ENCODE measurements at places on chromosomes 12 and 14.

DNA sequence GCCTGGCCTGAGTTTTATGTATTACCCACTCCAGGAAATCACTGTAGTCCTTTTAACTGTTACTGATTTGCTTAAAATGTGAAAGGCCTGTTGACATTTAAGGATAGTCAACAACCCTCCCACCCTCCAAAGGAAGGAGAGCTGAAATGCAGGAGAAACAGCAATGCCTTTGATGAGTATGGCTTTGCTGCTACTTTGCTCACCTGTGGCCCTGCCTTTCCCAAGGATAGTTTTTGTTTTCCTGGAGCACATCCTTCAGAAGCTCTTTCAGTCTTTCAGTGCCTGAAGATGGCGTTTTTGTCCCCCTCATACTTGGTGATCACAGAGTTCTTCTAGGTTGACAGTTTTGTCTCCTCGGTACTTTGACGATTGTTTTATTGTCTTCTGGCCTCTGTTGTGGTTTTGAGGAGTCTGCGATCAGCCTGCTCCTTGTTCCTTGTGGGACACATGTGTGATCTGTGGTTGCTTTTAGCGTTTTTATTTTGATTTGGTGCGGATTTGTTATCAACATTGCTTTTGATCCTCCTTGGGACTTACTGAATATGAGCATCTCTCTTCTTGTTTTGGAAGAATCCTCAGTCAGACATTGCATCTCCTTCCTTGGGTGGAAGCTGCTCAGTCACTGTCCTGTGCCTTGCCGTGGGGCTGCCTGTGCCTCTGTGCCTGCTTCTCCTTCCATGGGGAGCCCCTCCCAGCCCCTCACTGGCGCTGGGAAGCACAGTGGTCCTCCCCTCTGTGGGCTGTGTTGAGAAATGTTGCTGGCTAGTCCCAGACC, 17.2 kb downstream of the PACS2 start:
- DNase-seq: no peak

DNA sequence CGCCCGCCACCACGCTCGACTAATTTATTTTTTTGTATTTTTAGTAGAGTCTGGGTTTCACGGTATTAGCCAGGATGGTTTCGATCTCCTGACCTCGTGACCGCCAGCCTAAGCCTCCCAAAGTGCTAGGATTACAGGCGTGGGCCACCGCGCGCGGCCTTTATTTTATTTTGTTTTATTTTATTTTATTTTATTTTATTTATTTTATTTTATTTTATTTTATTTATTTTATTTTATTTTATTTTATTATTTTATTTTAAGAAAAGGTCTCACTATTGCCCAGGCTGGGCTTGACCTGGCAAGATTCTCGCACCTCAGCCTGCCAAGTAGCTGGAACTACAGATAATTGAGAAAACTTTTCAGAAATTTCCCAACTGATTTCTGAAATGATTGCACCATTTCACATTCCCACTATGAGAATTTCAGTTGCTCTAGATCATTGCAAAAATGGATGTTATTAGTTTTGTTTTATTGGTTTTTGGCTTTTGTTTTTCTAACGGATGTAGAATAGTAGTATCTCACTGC, 358.3 kb downstream of the SLC6A15 start:
- DNase-seq: no peak

- no peak for DNase-seq
These were observed 13.9 kb downstream of the SLC39A5 start for GRCh38 chr12:56243731-56244181.

DNA sequence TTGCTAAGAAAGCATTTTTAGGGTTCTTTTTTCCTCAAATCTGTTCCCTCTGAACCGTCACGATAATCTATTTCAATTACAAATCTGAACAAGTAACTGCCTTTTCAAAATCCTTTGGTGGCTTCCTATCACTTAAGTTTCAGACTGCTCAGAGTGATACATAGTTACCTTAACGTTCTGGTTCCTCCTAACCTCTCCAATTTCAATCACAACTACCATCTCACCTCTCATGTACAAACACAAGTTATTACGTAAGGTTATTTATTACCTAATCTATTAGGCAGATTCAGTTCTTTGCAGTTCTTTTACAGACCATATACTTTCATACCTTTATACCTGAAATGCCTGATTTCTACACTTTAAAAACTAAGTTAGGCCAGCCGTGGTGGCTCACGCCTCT, 12.1 kb downstream of the RNF212B start:
- no peak for DNase-seq

- peak; percentile 12 for DNase-seq
These were observed 219.3 kb upstream of the NOS1 start for GRCh38 chr12:117580718-117581062.

- DNase-seq: no peak
These were observed 29.7 kb downstream of the CLEC1A start for GRCh38 chr12:10069099-10069498.

DNA sequence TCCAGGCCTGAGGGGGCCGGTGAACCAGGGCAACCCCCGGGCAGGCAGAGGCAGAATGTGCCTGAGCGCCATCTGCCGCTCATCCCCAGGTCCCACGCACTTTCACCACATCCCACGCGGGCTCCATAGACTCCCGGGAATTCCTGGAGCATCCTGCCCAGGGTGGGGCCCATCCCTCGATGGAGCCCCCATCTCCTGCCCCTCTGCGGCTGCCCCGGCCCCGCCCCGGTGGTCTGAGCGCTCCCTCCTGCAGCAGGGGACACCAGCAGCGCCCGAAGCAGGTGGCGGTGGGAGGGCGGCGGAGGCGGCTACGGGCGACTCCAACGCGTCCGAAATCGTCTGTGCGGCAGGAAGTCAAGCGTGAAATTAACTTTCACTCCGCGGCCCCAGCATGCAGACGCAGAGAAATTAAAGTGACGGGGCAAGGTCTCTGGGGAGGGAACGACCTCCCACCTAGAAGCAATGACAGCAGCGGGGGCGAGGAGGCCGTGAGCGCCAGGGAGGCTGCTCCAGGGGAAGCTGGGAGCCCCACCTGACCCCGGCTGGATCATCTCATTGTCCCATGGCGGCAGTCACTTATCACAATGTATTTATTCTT, 122.2 kb downstream of the NCOR2 start:
- no peak for DNase-seq

- DNase-seq: no peak
These were observed 70.0 kb downstream of the CHST11 start for GRCh38 chr12:104526751-104527150.

DNA sequence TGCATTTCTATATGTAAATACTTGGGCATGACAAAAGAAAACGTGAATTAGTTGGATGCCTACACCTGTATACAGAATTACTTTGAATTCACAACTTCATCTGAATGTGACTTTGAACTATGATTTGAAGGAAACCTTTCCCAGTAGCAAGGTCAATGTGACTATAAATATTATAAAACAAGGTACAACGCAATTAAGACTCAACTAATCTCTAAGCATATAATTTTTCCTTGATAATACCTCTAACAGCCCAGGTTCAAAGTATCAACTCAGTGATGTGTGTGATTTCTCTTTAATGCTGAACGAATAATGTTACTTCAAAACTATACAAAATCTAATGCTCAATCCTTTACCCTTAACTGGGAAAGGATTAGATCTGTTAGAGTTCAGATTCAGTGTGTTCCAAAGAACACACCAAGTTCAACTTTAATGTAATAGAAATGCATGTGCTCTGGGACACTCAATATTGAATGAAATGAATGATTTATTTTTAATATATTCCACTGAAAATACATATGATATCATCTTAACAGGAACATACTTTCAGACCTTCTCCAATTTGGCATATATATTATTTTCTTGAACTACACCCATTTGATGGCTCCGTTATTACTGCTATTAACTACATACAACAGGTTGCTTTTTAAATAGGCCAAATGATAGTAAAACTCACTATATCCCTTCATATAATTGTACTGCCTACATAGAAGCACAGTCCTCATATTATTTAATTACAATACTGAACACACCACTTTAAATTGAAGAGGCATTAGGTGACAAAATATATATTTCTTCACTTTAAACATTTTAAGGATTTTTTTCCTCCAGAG, 40.1 kb upstream of the MTERF2 start:
- no peak for DNase-seq

DNA sequence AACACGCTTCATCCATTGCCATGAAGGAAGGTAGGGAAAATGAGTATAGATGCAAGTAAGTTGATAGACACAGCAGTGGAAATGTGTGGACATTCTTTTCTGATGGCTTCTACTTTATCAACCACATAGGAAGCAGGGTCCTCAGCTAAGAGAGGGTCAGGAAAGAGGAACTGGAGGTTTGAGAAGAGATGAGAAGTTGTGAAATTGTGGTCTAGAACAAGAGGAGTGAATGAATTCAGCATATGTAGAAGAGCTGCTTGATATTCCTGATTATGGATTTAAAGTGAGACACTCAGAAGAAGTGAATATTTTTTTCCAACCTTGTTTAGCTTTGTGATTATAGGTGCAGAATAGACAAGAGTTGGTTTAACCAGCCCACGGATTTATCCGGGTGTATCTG, 128.5 kb downstream of the SLC15A5 start:
- no peak for DNase-seq

- DNase-seq: no peak
These were observed 35.4 kb upstream of the NTF3 start for GRCh38 chr12:5396541-5396940.

DNA sequence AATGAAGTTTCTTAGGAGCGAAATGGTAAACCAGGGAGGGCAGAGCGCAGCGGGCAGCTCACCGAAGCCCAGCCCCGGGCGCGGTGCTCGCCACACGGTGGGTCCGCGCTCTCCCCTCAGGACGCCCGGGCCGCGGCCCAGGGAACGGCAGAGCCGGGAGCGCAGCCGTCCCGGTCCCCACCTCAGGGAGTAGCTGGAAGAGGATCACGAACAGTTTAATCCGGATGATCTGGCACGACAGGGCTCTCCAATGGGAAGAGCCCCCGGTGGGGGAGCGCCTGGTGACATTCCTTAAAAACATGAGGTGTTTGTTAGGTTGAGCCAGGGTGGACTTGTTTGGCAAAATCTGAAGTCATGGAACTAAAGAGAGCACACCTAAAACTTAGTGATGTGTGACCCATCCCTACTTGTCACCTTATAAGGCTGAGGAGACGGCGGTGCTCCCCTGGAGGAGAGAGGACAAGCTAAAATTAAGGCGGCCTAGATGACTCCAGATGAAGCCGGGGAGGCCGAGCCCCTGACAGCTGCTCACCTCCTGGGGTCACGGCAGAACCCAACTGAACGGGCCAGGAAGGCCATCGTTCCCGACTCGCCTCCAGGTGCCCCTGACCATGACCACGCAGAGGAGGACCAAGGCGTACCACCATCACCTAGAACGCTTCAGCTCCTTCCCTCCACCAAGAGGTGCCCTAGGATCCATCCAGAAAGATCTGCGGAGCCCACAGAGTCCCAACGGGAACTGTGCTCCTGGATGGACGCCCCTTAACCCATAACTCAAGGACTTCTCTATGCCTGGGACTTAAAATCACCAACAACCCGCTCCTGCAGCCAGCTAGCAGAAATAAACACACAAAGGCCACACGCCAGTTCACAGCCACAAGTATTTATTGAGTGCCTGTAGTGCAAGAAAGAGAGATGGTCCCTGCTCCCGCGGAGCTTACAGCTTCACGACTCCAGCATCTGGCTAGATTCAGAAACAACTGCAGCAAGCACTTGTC, 866 bp upstream of the PITPNM2 start:
- no peak for DNase-seq

- no peak for DNase-seq
These were observed 137.2 kb upstream of the TRHDE start for GRCh38 chr12:72135021-72135301.

- no peak for DNase-seq
These were observed 106.2 kb downstream of the GPATCH2L start for GRCh38 chr14:76257842-76258397.
